ENCODE measurements at places on chromosomes 12 and 14.

GRCh38 chr12:107200394-107200793, 107.0 kb upstream of the CRY1 start:
- DNase-seq: no peak

- DNase-seq: no peak
Observed at GRCh38 chr14:32733015-32733414, 205.7 kb upstream of the NPAS3 start.

GRCh38 chr12:96146747-96147146, 47.4 kb upstream of the ELK3 start:
- DNase-seq: no peak

DNA sequence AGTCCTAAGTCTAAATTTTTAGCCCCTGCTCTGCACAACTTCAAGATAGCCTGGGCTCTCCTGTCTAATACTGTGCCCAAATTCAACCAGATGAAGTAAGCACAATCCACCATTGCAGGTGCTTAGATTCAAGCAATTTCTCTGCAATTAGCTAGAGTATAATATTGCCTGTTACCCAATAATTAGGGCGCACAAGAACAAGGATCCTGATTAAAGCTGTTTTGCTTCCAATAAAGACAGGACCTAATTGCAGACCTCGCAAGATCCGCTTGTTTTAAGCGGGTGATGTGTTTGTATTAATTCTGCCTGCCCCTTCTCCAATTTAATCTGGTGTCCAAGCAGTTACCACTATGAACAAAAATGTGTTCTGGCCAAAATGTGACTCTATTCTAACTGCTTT, 1268.9 kb upstream of the TMEM132C start:
- no peak for DNase-seq

DNA sequence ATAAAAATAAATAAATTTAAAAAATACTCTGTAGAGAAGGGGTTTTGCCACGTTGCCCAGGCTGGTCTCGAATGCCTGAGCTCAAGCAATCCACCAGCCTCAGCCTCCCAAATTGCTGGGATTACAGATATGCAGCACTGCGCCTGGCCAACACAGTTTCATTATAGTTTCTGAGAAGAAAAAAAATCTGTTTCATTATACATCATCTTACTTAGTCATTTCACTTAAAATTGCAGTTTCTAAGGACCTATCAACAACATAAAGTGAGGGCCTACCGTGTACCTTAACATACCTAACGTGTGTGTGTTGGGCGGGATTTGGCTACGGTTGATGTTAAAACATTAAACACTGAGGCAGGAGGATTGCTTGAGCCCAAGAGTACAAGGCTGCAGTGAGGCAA, 28.3 kb downstream of the P2RX2 start:
- no peak for DNase-seq

- DNase-seq: no peak
Observed at GRCh38 chr14:100873096-100873482, 30.4 kb downstream of the RTL1 start.

- DNase-seq: no peak
Observed at GRCh38 chr12:46872135-46872534, 46.3 kb upstream of the SLC38A4 start.

GRCh38 chr12:4246116-4246515, 27.4 kb upstream of the CCND2 start:
- DNase-seq: no peak

DNA sequence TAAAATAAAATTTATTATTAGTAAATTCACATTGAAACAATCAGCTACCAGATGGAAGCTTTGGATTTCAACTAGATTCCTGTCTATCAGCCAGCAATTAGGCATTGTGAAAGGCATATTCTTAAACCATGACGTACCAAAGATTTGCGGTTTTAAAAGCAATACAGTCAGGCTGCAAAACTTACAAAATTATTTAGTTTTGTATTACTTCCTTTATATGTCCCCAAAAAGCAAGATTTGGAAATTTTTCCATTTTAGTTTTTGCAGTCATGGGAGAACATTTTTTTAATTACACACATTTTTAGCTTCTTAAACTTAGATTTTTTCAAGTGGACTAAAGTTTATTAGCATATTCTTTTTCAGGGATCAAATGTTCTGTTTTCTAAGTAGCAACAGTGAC, 225.0 kb upstream of the KITLG start:
- DNase-seq: no peak

DNA sequence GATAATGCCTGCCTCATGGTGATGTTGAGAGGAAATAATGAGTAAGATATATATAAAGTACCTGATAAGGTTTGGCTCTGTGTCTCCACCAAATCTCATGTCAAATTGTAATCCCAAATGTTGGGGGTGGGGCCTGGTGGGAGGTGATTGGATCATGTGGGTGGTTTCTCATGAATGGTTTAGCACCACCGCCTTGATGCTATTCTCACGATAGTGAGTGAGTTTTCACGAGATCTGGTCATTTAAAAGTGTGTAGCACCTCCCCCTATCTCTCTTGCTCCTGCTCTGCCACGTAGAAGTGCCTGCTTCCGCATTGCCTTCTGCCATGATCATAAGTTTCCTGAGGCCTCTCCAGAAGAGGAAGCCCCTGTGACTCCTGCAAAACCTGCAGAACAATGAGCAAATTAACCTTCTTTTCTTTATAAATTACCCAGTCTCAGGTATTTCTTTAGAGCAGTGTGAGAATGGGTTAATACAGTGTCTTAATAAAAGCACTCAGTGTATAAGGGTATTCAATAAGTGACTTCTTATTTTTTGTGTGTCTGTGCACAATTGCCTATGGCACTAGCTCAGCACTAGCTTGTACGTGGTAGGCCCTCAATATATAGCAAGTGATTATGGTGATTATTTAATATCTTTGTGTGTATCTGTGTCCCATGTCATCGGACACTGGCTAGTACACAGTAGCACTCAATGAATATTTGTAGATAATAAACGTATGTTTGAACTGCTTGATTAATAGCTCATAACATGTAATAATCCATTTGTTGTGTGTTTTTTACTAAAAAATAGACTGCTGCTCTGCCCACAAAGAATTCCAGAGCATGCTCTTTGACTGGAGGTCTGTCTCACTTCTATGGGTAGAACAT, 138.1 kb upstream of the LMNTD1 start:
- DNase-seq: no peak
